Activated CD8-positive, alpha-beta T cell treated with anti-CD3 and anti-CD28 coated beads, Interleukin-2, amount 10 ng/mL, durations not matched to agents 7 days and 5 days (primary cell): ENCODE measurements at places on chromosomes 1 and 21. TPM values are rescaled to one million over a fixed set of nuclear protein-coding genes. Genes with fewer than 3 reads are reported as not detected.

- DNase-seq = no peak
Measured at GRCh38 chr1:110393286-110393685, 2.5 kb upstream of the SLC16A4 start.

DNA sequence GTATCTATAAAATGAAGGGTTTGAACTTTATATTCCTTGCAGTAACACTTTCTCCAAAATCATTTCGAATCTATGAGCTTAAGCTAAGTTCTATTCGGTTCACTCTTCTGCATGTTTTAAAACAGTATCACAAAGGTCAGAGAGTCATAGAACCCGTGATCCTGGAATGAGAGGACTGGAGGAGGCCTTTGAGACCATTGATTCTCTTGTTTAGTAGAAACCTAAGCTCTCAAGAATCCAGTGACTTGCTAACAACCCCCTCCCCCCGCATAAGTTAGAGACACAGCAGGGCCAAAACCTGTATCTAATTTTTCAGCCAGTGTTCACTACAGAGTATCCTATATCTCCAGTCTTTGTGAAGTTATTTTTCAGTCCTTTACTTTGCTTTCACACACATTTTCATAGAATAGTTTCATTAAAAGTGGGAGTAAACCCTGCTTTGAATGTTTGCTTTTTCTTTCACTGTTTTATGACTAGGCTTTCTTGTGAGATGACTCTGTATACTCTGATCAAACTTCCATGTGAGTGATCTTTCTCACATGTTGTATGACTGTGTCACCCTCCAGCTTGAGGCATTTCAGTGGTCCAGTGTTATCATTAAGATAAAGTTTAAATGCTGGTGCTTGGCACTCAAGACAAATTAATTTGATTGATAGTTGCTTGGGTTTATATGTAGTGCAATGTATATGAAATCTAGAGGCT lies 275.4 kb upstream of the SGIP1 start:
- DNase-seq = no peak

- peak; percentile 63 for DNase-seq
Measured at GRCh38 chr1:201385299-201385891, 7.9 kb upstream of the TNNT2 start.

DNA sequence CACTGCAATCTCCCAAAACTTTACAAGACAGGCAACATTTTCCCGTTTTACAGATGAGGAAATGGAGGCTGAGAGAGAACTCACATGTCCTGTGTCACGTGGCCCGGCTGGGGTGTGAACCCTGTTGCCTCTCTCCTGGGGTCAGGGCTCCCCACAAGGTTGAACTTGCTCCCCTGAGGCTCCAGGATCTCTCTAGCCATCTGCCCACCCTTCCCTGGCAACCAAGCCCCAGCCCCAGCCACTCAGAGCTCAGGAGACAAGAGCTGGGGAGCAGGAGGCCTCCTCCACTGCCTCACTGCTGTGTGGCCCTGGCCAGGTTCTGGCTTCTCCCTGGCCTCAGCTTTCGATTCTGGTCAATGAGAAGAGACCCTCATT lies 11.8 kb downstream of the LAPTM5 start:
- DNase-seq = no peak

- peak; percentile 91 for DNase-seq
Measured at GRCh38 chr1:147172168-147173016, at the start of gene PRKAB2. PRKAB2 (minus strand) TSS chr1:147172470; CDS start chr1:147172144, 326 bp downstream.

BOLA1 gene
- 20.8 TPM for total RNA-seq

DNA sequence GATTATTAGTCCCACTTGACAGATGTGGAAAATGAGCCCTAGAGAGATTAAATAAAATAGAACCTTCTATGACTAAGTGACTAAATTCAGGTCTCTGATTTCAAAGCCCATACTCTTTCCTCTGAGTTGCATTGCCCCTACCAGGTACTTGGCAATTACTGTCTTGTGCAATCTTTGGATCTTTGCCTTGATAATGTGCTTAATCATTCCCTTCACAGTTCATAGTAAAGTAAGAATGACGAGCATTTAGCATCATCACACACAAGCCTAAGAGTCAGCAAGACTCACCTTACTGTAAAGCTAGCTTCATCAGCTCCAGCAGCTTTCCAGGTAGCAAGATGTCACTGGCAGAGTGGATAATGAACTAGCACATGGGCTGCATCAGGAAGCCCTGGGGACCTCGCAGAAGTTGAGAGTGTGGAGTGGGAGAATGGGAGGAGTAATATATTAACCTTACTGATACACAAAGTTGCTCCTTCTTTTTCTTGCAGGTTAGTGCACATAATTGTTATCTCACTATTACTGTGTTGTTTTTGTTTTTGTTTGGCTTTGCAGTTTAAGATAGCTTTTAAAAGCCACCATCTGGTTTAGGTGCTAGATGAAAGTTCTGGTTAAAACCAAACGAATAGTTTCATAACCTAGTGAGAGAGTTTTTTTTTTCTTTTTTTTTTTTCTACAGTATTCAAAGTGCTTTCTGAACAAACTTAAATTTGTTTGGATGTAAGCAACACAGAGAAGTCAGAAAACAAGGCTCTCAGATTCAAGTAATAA lies 71.8 kb downstream of the PBX1 start:
- DNase-seq = no peak

MTMR11 gene
- 1.0 TPM for total RNA-seq

GRCh38 chr1:217955723-217956122 lies 324.6 kb downstream of the SPATA17 start:
- no peak for DNase-seq

DNA sequence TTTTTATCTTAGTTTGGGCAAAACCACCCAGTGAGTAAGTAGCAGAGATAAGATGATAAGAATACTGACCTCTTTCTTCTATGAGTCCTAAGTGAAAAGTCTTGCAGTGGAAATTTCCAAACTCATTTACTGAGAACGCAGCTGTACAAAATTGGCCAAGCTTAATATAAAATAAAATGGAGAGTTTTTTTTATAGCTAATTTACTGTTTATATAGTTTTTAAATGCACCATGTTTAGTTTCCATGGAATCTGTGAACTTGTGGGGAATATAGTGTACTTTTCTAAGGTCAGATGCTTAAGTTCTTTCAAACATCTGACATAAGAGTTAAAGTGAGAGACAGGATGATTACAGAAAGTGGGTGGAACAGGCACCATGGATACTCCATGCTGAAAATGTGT lies 833.5 kb downstream of the ADGRL2 start:
- no peak for DNase-seq

DNA sequence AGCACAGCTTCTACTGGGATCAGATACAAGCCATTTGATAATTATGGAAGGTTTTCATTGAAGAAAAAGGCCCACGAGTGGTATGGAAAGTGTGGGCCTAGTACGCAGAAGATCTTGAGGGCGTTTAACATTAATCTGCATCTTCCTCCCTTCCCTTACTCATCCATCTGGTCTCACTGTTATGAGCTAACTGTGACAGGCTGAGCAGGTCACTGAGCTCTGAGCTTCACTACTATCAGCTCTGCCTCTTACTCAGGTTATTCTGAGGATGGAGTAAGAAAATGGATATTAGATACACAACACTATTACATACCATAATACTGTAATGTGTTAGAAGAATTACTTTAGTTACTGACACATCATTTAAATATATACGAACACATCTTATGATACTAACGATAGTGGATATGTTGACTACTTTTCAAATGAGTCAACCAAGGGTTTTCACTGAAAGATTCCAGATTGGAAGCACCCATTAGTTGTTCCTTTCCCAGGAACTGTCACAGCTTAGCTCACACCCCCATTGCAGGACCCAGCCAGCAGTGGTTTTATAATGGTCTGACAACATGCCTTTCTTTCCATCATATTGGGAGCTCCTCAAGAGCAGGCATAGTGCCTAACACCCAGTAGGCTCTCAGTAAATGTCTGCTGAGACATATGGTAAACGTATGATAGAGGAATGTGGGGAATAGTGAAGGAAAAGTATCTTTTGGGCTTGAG lies 97.8 kb upstream of the C8B start:
- DNase-seq = no peak

SHC1 gene
- 69.6 TPM for total RNA-seq

DNA sequence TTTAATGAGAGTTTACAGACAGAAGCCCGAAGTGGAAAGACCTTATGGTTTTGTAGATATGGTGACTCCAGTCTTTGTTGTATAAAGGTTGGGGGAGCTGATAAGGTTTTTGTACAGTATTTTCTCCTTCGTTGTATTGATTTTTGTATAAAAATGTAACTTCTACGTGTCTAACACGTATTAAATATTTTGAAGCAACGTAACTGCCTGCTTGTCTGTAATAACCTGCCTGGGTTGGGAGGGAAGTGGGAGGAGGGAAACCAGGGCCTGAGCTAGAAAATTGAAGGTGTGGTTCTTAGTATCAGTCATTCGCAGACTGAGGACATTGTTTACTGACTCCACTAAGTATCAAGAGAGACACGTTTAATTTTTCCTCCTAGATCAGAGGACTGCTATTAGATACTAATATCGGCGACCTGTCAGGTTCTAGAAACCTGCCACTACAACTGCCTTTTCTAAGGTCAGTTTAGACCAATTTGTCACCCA lies 2.2 kb downstream of the IER5 start:
- DNase-seq = peak; percentile 56

CFHR4 gene
- not detected for total RNA-seq

GRCh38 chr1:46180082-46180616 lies 3.9 kb upstream of the P3R3URF start:
- no peak for DNase-seq

LEPROT gene
- total RNA-seq = 12.3 TPM

GRCh38 chr1:155773221-155773620 lies 83.8 kb downstream of the GON4L start:
- no peak for DNase-seq

DNA sequence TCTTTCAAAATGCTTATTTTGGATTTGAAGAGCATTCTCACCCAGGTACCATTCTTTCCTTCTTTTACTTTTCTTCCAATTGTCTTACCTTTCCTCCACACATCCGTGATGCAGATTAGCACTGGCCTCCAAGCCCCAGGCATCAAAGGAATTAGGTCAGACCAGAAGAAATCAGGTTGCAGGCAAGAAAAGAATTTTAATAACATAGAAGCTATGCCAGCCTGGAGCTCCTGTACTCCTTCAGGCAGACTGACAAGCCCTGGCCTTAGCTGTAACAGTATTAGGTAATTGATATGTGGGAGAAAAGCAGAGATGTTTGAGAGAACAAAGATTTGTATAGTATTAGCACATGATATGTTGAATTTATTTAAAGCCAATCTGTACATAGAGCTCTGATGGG lies 390.4 kb upstream of the ADGRL2 start:
- no peak for DNase-seq
